Omental fat pad (tissue), 4 donors: ENCODE measurements at places on chromosomes 7 and 10. TPM values are rescaled to one million over a fixed set of nuclear protein-coding genes. Genes with fewer than 3 reads are reported as not detected.

SLC39A12 gene
- total RNA-seq = 0.47 TPM

KLF14 gene
- total RNA-seq = 1.4 TPM

ALOX5 gene
- 40.6 TPM for total RNA-seq

LLCFC1 gene
- total RNA-seq = not detected

TMEM196 gene
- total RNA-seq = not detected

- no peak for DNase-seq
These were observed 19.4 kb upstream of the TM9SF3 start for GRCh38 chr10:96606216-96606615.

- no peak for DNase-seq
These were observed 39.1 kb downstream of the CDK1 start for GRCh38 chr10:60817398-60817805.

- DNase-seq = peak; percentile 23
These were observed 82.9 kb upstream of the PDGFA start for GRCh38 chr7:602341-603141.

DNA sequence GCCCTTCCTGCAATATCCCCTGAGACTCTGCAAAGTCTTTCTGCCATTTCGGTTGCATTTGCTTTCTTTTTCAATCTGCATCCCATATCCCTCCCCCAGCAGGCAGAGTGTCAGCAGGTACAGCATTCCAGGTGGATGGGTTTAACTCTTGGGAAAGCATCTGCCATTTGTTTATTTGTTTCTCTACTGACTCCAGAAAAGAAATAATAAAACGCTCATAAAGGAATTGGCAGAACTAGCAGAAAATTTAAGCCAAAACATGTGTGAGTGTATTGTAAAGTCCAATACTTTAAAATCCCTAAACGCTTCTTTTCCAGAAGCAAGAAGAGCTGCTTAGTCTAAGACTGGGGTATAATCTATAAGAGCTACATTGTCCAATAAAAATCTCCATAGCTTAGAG, 393.8 kb downstream of the TNS3 start:
- DNase-seq = no peak

DNA sequence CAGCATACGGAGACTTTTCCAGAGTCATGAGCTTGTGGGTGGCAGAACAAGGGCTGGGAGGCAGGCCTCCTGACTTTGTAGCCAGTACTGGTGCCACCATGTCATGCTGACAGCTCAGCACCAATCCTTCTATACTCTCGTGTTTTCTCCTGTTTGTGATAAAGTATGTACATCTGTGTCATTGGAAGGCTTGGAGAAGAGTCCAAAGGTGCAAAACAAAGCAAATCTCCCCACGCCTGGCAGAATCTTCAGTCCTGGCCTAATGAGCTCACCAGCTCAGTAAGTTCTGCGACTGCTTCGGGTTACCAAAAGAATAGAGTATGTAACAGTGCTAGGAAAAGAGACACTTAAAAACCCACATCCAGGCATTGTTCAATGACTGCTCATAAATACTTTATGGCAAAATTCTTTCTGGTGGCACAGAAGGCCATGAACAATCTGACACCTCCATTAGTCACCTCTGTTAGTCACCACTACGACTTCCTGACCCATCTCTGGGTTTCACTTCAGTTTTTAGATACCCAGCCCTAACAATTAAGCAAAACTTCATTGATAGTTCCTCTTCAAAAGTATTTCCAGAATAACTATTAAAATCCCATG, 24.5 kb downstream of the STEAP1 start:
- DNase-seq = no peak

DNA sequence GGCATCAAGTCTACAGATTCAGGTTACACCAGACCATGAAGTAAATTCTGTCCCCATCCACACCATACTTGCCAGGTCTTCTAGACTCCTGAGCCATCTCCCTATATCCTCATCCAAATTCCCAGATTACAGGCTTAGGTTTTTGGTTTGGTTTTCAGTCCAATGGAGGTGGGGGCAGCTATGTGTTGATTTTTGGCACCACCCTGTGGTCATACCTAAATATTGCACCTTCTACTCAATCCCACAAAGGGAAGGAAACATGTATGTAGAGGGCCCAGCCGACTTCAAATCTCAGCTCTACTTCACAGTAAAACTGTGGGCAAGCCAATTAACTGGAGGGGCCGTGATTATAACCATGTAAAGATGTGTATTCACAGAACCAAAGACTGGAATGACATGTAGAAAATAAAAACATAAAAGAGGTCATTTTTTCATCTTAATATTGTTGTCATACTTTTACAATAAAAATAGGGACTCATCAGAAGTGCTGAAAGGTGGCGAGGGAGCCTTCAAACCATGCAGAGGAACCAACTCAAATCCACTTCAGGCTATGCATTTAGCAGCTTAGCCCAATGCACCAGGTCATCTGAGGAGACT, 19.8 kb downstream of the ERCC6 start:
- no peak for DNase-seq

DNA sequence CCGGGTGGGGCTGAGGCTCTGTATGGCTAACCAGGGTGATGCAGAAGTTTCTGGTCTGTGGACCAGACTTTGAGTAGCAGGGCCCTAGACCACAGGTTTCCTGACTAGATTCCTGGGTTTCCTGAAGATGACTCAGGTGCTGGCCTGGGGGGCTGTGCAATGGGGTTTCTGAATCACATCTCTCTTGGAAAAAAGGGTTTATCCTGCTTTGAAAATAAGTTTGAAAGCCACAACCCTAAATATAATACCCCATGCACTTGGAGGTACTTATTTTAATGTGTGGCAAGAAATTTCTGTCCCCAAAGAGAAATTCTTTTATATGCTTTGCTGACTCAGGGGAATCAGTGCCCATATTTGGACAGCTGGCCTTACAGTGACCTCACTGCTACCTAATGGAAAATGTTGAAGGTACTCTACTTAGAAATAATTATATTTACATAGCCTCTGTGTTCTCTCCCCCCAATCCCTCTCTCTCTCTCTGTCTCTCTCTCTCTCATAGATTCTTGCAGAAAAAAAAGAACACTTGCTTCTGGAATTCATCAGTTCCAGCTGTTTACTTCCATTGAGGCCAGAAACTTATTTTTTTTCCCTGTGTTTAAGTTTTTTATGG, 184.4 kb upstream of the LYZL2 start:
- DNase-seq = no peak

- DNase-seq = no peak
These were observed 2.5 kb upstream of the KPNA7 start for GRCh38 chr7:99210265-99210970.

GRCh38 chr7:74212661-74213060, 2.9 kb downstream of the LAT2 start:
- DNase-seq = no peak

DNA sequence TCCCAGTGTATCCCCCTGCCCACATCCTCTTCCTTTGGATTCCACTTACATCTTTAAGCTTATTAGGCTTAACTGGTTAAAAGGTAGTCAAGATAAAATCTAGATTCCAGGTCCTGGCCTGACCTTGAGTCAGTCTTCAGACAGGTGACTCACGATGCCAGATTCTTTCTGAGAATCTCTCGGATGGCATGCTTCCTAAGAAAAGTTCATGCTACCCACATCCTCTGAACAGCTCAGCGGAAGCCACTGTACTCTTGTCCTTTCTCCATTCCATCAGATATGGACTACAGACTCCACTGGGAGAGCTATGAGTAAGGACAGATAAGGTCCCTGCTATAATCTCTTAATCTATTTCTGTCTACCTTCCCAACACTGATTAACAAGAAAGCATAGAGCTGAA, 43.4 kb downstream of the DNMBP start:
- no peak for DNase-seq

GRCh38 chr7:1460821-1461645, 1.8 kb upstream of the MICALL2 start:
- DNase-seq = no peak

GRCh38 chr10:7670157-7670556, 3.4 kb upstream of the ITIH5 start:
- no peak for DNase-seq

DNA sequence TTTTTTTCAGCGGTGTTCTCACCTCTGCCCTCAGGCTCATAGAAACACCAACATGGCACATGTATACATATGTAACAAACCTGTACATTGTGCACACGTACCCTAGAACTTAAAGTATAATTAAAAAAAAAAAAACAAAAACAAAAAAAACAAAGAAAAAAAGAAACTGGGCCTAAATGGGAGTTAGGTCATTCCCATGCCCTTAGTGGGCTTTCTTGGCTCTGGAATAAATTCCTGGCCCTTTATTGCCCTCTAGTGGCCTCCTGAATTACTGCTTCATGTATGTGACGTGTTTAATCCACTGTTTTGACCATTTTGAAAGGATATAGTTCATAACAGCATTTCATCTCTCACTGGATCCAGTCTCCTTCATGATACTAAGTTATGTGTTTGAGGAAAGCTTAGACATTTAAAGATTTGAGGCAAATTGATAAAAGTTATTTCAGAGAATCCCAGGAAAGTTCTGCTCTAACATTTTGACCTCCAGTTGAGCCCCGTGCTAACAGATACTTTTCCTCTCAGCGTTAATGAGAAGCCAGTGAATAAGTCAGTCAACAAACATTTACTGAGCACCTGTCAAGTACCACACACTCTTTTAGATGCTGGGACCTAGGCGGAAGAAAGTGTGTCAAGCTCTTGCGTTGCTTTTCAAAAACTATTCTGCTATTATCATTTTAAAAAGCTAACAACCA, 54.7 kb upstream of the SYPL1 start:
- DNase-seq = no peak

GRCh38 chr10:48807791-48808470, 123.3 kb downstream of the WDFY4 start:
- DNase-seq = no peak

- no peak for DNase-seq
These were observed 130.8 kb downstream of the SORBS1 start for GRCh38 chr10:95430231-95430951.
